NCI-H1436 (cell line): ENCODE measurements at places on chromosomes 2 and 18.

DNA sequence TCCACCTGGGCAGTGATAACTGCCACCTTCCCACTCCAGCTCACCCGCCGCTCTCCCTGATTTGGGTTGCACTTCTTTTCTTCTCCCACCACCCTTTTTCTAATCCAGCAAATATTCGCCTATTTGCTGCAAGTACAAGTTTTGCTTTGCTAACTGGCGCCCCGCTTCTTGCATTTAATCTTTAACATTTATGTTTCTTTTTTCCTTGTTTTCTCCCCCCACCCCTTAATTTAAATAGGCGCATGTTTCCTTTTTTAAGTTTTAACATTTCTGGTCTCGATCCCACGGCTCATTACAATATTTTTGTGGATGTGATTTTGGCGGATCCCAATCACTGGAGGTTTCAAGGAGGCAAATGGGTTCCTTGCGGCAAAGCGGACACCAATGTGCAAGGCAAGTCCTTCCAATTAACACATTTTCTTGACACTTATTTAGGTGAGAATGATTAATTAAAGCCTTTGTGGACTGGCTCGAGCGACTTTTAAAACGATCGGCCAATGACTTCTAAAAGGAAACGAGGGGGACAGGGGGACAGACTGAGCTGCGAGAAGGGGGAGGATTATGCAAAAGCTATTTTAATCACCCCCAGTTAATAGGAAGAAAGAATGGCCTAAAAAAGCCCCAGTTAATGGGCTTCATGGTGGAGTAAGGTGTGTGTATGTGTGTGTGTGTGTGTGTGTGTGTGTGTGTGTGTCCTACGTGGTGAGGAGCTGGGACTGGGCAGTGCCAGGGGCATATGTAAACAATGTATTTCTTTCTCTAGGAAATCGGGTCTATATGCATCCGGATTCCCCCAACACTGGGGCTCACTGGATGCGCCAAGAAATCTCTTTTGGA, 1.6 kb downstream of the TBR1 start:
- DNase-seq: no peak

DNA sequence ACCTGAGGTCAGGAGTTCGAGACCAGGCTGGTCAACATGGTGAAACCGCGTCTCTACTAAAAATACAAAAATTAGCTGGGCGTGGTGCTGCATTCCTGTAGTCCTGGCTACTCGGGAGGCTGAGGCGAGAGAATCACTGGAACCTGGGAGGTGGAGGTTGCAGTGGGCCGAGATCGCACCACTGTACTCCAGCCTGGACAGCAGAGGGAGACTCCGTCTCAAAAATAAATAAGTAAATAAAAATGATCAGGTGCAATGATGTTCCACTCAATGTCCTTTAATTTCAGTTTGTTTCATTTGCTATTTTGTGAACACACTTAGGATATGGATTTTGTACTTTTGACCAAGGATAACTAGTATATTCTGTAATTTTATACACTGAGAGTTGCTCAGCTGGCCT, 9.3 kb downstream of the HADHA start:
- DNase-seq: no peak

DNA sequence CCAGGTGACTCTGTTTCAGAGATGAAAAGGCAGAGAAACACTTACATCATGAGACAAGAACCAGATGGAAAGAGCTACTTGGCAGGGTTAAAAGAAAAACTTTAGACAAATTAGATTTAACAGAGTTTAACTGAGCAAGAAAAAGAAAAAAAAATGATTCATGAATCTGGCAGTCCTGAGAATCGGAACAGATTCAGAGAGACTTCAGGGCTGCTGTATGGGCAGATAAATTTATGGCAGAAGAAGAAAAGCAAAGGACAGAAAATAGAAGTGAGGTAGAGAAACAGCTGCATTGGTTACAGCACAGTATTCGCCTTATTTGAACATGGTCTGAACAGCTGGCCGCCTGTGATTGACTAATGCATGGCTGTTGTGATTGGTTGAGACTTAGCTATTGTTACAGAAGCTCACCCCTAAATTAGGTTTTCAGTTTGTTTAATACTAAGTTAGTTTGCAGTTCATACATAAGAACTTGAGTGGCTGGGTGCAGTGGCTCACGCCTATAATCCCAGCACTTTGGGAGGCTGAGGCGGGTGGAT, 43.0 kb upstream of the RHOB start:
- DNase-seq: no peak

DNA sequence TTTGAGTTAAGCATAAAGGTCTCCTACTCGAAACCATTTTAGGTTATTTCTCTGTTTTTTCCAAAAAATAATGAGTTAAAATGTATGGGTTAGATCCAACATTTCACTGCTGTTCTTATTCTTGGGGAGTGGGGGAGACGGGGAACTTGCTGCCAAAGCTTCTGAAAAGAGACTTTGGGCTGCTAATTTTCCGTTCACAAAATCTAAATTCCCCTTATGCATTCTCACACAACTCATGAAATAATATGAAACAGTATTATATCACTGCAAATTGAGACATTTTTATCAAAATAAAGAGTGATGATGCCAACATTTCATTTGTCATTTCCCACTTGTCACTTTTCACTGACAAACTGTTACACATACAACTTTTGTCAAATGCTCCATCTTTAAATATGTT, 7.8 kb downstream of the SATB2 start:
- DNase-seq: no peak

GRCh38 chr2:133599811-133600210, 31.5 kb upstream of the NCKAP5 start:
- DNase-seq: no peak
